Ascending aorta (tissue), 2 donors: ENCODE measurements at places on chromosomes 13 and 19. TPM values are rescaled to one million over a fixed set of nuclear protein-coding genes. Genes with fewer than 3 reads are reported as not detected.
A peak's percentile ranks its signal among the peaks of the same experiment; 100 is the strongest.

KRTDAP gene
- not detected for total RNA-seq

- H3K4me1 ChIP-seq: no peaks in the 10 kb centered on the region
- H3K36me3 ChIP-seq: no peaks in the 10 kb centered on the region
- no peaks in the 10 kb centered on the region for H3K27me3 ChIP-seq
- no peak overlapping the region for H3K27ac ChIP-seq
These were observed 61.8 kb downstream of the WDFY2 start for GRCh38 chr13:51645761-51646670.

DNA sequence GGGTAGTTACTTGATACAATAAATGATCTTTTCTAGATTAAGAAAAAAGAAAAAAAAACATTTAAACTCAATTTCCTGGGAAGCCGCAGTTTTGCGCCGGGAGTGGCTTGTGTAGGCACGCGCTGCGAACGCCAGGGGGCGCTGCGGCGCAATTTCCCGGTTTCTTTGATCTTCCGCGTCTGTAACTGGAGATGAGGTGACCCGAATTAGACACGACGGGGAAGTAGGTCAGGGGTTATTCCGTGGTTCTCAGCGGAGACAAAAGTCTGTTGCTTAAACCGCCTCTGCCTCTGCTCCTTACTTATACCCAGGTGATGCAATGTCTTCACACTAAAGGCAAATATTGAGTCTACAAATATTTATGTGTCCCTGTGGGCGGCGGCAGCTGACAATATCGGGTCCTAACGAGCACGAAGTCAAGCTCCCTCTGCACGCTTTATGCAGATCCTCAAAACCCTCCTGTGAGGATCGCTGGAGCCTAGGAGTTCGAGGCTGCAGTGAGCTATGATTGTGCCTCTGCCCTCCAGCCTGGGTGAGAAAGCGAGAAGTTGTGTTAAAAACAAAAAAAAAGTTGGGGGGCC, 15.2 kb downstream of the STXBP2 start:
- no peak overlapping the region for H3K4me3 ChIP-seq
- no peaks in the 10 kb centered on the region for H3K27me3 ChIP-seq
- H3K36me3 ChIP-seq: no peaks in the 10 kb centered on the region
- peak; percentile 87 for DNase-seq
- peaks cover 4% of the 10 kb centered on the region for H3K4me1 ChIP-seq

GRCh38 chr13:77323858-77324257, 3.0 kb downstream of the MYCBP2 start:
- H3K27me3 ChIP-seq: no peaks in the 10 kb centered on the region
- H3K4me3 ChIP-seq: no peak overlapping the region
- no peaks in the 10 kb centered on the region for H3K36me3 ChIP-seq
- no peak overlapping the region for H3K27ac ChIP-seq
- no peaks in the 10 kb centered on the region for H3K4me1 ChIP-seq

- H3K27ac ChIP-seq: peak overlapping the region; percentile 87
- peaks cover 13% of the 10 kb centered on the region for H3K36me3 ChIP-seq
- no peaks in the 10 kb centered on the region for H3K27me3 ChIP-seq
- H3K4me3 ChIP-seq: peak overlapping the region; percentile 82
- DNase-seq: no peak
- peaks cover 5% of the 10 kb centered on the region for H3K4me1 ChIP-seq
These were observed 791 bp downstream of the PRKD2 start for GRCh38 chr19:46715975-46716671.

DNA sequence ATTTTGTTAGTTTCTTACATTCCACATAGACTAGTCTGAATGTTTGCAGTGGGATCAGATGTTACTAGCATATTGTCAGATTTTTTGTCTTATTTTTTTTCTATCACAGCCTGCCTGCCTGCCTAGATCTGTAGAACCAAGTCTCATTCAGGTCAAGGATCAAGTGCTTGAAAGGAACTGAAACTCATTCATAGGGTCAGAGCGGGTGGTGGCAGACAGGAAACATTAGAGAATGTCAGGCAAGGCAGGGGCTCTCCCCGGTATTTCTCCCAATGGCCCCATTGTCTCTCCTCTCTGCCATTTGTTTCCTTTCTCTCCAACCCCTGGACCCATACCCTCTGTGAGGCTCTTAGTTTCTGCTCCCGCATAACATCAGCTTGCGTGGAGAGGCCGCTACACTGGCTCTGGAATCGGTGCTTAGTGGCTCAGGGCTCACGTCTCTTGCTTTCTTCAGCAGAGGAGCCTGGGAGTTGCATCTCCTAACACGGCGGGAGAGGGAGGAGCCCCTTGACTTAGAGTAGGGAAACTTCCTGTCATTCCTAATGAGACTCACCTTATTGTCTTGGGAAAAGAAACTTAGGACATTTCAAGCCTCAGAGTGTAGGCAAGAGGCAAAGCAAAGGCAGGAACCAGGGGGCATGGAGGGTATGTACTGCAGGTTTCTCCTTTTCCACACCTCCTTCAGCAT, 35.6 kb upstream of the SPATA13 start:
- H3K36me3 ChIP-seq: no peaks in the 10 kb centered on the region
- H3K27ac ChIP-seq: no peak overlapping the region
- H3K4me3 ChIP-seq: no peak overlapping the region
- no peaks in the 10 kb centered on the region for H3K27me3 ChIP-seq

DNA sequence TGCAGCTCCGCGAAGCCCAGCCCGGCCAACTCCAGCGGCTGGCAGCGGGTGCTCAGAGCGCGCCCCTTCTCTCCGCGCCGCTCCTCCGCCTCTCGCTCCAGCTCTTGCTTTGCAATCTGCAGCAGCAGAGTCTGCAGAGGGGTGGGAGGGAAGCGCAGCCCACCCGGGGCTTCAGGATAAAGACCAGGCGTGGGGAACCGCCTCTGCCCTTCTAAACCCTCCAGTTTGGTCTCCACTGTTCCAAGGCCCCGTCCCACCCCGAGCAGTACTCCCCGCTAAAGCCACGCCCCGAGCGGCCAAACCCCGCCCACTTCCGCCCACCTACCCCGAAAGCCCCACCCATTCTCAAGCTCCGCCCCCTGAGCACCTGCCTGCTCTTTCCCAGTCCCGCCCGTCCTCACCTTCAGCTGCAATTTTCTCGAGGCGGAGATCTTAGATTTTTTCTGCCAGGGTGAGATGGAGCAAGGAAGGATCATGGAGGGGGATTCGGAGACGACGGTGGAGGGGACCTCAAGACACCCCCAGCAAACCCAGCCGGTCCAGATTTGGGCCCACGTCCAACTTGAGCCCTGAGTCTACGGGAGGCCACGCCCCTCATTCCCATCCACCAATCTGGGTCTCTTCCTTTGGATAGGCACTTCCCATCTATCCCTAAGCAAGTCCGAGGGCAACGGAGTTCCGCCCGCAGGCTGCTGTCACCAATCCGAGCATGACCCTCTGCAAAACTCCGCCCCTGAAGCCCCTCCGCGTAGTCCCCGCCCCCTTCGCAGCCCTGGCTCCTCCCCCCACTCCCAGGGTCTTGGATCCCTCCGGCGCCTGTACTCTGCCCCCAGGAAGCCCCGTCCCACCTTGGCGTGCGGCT, 1.1 kb downstream of the TNNI3 start:
- no peaks in the 10 kb centered on the region for H3K36me3 ChIP-seq
- H3K27me3 ChIP-seq: peaks cover 22% of the 10 kb centered on the region
- no peak overlapping the region for H3K27ac ChIP-seq
- H3K4me3 ChIP-seq: no peak overlapping the region

ZNF724 gene
- not detected for total RNA-seq

CYP2A7 gene
- total RNA-seq: not detected

ADM5 gene
- total RNA-seq: 9.8 TPM

DNA sequence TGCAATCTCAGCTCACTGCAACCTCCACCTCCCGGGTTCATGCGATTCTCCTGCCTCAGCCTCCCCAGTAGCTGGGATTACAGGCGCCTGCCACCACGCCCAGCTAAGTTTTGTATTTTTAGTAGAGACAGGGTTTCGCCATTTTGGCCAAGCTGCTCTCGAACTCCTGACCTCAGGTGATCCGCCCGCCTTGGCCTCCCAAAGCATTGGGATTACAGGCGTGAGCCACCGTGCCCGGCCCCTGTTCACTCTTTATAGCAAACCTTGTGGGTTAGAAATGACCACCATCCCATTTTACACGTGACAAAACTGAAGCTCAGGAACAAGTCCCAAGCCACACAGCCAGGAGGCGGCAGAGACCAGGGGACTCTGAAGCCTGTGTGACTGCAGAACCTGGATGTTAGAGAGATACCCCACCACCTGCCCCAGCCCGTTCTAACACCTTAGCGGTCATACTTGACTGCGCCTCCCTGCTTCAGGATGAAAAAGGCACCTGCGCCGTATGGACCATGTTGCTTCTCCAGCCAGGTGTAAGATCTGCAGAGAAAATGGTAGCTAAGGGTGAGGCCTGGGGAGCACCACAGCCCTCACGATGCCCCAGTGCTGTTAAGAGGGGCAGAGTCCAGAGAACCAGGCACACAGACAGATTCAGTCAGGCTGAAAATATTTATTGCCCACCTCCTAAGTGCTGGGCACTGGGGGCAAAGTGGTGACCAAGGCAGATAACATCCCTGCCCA, 3.6 kb downstream of the DMAC2 start:
- no peak overlapping the region for H3K27ac ChIP-seq
- no peak overlapping the region for H3K4me3 ChIP-seq
- no peaks in the 10 kb centered on the region for H3K4me1 ChIP-seq
- peaks cover 33% of the 10 kb centered on the region for H3K36me3 ChIP-seq
- DNase-seq: no peak

DNA sequence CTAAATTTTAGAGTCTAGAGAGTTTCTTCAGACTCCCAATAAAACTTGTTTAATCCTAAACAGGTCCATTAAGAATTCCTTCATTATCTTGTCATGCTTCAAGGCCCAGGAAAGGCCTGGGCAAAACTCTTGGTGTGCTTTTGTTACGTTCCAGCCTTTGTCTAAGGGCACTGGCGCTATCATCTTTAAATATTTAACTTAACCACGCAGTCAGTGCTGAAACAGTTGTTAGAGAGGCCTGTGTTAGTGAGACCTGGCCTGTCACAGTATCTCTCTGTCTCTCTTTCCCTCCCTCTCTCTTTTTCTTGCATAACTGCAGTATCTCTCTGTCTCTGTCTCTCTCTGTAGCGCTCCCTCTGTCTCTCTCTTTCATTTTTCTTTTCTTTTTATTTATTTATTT, 8.2 kb upstream of the OR1M1 start:
- no peaks in the 10 kb centered on the region for H3K36me3 ChIP-seq
- H3K4me1 ChIP-seq: no peaks in the 10 kb centered on the region
- no peak for DNase-seq
- no peak overlapping the region for H3K4me3 ChIP-seq

GRCh38 chr13:32025730-32026129, 5.8 kb upstream of the FRY start:
- no peaks in the 10 kb centered on the region for H3K4me1 ChIP-seq
- no peaks in the 10 kb centered on the region for H3K27me3 ChIP-seq
- H3K27ac ChIP-seq: no peak overlapping the region
- H3K36me3 ChIP-seq: no peaks in the 10 kb centered on the region
- H3K4me3 ChIP-seq: no peak overlapping the region

DNA sequence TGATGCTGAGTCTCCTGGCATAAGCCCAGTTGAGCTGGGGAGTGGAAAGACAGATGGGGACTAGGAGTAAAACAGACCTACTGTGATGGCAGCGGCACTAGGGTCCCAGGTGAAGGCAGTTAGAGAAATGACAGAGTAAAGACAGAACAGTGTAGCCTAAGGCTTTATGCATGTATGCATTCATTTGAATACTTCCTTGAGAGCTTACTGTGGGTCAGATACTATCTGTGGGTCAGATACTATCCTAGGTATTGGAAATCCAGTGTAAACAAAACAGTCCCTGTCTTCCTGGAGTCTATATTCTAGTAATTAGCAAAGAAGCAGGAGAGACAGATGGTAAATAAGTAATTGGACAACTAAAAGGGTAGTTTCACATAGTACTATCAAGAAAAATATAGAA, 73.7 kb upstream of the LRCH1 start:
- no peak for DNase-seq
- H3K4me3 ChIP-seq: no peak overlapping the region
- H3K4me1 ChIP-seq: no peaks in the 10 kb centered on the region
- no peaks in the 10 kb centered on the region for H3K36me3 ChIP-seq
- H3K27ac ChIP-seq: no peak overlapping the region

DNA sequence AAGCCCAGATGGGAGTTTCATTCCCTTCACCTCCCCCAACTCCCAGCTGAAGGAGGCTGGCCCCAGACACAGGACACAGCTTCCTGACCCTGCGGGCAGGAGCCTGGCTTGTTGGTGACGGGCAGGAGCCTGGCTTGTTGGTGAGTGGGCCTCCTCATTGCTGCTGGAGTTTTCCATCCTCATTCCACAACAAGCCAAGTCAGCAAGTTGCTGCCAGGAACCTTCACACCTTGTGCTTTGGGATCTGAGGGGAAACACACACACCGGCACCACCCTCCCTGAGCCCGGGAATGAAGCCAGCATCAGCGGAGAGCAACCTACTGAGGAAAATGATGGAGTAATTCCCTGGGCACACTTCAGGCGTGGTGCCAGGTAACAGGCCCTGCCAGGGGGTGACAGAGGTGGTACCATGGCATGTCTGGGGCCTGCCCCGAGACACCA, 74.9 kb downstream of the ALOX5AP start:
- DNase-seq: no peak
- H3K4me3 ChIP-seq: no peak overlapping the region
- H3K4me1 ChIP-seq: no peaks in the 10 kb centered on the region
- no peaks in the 10 kb centered on the region for H3K27me3 ChIP-seq
- H3K27ac ChIP-seq: no peak overlapping the region

TGFB1 gene
- total RNA-seq: 103 TPM

CD79A gene
- total RNA-seq: not detected

TUBB4A gene
- 0.75 TPM for total RNA-seq
